NB4 (cell line): ENCODE measurements at places on chromosomes 7 and 10.
A peak's percentile ranks its signal among the peaks of the same experiment; 100 is the strongest.

DNA sequence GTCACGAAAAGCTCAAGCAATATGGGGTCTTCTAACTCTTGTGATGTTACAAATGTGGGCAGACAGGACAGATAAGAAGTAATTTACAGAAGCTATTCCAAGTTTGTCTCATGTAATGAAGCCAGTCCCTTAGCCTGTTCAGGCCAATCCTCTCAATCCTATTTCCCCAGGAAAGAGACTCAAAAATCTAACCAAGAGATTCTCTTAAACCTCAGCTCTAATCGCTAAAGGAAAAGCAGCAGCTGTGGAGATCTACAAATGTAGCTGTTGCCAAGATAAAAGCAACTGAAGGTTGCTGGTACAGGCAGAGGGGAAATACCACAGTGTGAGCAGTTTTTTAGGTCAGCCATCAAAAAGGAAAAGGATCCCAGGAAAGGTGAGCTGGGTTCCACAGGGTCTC, 39.3 kb downstream of the ANK3 start:
- no peak for DNase-seq

DNA sequence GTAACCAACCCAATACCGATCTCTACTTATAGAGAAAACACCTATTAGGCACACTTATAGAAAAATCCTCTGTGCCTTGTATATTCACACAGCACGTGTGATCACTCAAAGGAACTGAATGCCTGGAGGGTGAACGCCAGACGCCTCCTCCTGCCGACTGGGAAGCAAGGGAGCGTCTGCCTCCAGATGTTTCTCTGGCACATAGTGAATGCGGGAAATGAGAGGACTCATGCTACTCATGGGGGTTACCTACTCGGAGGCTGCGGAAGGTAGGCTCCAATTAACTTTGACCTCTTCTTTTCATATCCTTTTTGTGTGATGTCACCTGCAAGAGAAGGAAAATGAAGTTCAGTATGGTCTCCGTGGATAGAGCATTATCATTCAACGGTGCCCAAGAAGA, 203.3 kb downstream of the DIP2C start:
- no peak for DNase-seq

DNA sequence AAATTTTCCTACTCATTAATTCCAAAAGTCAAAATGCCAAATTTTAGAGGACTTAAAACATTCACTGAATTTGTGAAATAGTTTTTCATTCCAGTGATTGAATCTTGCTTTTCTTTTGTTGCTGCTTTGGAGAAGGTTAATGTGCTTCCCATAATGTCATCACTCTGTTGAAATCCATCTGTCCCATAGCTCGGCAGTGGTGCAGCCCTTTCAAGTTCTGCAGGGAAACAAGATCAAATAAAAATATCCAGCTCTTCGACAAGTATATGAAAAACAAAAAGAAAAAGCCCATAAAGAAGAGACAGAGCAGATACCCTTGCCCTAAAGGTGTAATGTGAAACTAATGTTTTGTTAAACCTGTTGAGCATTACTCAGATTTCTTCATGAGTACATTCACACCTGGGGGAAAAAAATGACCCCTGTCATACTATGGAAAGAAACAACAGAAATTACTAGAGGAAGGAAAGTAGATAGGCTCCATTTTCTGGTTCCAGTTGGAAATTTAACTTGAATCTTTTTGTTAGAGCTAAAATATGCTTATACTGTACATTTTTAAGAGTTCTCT, 35.1 kb downstream of the AGR3 start:
- no peak for DNase-seq

DNA sequence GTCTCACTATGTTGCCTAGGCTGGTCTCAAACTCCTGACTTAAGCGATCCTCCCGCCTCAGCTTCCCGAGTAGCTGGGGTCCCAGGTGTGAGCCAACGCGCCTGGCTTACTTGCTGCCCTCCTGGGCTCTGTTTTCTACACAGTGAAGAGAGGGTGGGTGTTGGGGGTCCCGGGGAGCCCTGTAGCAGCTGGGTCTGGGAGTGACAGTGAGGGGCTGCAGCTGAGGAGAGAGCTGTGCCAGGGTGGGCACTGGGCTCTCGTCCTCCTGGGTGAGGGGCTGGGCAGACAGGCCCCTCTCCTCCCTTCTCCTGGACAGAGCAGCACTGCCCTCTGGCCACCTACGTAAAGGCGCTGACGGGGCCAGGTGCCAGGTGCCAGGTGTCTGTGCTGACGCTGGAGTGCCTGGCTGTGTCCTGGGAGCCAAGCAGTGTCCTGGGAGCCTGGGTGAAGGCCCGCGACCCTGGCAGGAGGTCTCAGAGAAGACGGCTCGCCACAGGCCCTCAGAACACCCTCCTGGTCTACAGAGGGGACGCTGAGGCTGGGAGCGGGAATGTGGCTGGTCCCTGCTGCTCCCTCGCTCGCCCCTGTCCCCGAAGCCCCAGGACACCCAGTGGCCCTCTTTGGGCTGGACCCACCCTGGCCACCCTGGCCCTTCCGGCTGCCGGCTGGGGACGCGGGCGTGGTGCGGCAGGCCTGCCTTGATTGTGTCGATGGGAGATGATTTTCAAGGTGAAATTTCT, 35.6 kb downstream of the UNCX start:
- no peak for DNase-seq

- DNase-seq = no peak
Observed at GRCh38 chr10:865924-866576, 65.5 kb downstream of the LARP4B start.

DNA sequence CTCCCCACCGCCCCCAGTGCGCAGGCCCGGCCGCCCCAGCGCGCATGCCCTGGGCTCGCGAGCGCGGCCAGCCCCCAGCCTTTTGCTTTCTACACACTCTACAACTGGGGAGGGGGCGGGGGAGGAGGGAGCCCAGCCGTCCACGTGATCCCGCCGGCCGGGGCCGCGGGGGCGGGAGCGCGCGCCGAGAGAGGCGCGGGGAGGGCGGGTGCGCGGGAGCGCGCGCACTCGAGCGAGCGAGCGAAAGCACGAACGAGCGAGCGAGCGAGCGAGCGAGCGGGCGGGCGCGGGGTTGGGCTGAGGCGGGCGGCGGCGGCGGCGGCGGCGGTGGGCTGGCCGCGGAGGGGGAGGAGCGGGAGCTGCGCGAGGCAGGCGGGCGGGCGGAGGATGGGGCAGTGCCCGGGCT, at the start of gene AUTS2:
TSS of gene AUTS2 (plus strand) at position 395 of the 406 bp plus-strand sequence. CDS start 1,179 bp downstream, outside the sequence.
- DNase-seq = peak; percentile 98

DNA sequence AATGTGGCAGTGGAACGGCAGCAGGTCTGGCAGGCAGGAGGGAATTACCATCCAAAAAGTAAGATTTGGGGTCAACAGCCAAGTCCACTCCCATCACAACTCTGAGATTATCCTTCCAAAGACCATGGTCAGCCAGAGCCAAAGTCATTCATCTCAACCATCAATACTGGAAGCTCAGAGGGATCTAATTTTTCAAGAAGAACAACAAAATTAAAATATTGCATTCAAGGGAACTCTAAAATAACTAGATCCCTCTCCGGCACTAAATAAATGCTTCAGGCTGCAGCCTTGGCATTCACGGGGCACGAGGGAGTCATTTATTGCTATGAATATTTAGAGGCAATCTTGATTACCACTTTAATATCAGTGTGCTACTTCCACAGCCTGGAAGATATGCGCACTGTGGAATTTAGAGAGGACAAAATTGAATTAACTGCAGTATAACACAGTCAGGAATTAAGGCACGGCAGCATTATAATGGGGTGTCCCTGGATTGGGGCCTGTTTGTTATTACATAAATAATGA, 102.0 kb downstream of the ADAM12 start:
- no peak for DNase-seq

DNA sequence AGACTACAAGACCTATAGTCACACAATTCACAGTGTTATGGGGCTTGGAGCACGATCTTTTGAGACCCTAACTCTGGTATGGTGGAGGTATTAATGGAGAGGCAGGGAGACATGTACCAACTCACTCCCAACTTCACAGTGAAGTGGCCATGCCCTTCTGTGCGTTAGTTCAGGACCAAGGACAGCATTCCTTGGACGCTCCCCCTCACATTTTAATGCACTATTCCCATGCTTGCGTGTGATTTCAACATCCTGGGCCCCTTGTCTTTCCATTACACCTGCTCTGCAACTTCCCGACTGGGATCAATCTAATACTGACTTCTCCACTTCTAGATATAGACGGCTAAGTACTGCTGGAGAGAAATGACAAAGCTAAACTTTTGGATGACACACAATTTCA, 72.7 kb downstream of the PLCE1 start:
- peak; percentile 53 for DNase-seq

DNA sequence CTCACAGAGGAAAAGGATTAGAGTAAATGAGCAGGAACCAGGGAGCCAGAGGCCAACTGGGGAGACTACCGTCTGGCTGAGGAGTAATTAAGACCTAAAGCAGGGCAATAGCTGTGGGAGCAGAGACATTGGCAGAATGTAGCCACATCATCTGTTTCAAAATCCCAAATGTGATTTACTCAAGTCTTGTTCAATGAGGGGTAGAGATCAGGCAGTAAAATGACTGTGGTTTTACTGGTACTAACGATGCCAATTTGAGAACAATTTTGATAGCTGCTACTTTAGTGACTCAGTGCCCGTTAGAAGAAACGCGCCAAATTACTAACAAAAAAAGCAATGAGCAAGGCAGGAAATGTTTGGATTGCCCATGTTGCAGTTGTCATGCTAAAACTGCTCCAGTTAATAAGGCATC, 12.7 kb upstream of the MIOS start:
- no peak for DNase-seq

GRCh38 chr10:49742683-49743463, 19.2 kb downstream of the OGDHL start:
- DNase-seq = no peak

DNA sequence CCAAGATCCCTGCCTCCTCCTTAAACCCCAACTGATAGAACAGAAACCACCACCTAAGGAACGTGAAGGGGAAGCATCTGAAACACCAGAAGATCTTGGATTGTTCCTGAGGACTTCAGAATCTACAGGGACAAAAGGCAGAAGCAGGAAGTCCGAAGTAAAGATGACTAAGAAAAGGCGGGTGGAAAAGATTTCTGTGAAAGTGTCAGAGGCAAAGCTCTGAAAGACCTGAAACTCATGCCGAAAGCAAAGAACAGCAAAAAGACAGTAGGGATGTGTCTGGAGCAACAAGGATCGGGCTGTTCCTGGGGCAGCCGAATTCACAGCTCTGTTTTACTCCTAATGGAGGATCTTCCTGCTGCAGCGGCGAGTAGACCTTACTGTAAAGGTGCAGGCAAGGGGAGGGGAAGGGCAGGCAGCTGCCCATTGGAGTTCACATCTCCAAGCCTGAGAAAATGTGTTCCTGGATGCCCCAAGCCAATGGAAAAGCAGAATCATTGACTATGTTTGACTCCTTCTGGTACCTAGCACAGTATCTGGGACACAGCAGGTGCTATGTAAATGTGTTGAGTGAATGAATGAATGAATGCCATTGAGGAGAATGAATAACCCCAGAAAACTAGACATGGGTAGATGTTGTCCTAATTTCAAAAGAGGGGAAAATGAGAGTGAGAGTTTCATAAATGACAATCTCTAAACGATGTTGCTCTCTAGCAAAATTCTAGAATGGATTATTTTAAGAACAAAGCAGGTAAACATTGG, 40.4 kb downstream of the PDIA4 start:
- no peak for DNase-seq

- no peak for DNase-seq
Observed at GRCh38 chr7:135275971-135276580, 42.4 kb downstream of the STRA8 start.

- no peak for DNase-seq
Observed at GRCh38 chr7:68800316-68800715, 798.0 kb upstream of the AUTS2 start.

DNA sequence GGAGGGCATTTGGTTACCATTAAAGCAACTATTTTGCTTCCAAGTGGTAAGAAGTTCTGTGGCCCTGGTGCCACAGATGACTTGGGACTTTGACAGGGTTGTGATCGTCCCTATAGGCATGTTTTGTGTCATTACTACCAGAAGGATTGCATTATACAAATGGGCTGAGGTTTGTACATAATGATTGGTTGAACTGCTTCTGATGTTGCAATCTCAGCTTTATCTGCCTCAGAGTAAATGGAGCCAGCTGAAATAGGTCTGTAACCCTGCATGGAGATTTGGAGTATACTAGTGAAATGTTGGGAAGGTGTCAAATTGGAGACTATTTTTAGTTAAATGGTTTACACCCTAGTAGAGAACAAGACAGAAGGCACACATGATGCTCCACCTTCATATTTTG, 46.1 kb upstream of the SEPTIN7 start:
- DNase-seq = peak; percentile 39

DNA sequence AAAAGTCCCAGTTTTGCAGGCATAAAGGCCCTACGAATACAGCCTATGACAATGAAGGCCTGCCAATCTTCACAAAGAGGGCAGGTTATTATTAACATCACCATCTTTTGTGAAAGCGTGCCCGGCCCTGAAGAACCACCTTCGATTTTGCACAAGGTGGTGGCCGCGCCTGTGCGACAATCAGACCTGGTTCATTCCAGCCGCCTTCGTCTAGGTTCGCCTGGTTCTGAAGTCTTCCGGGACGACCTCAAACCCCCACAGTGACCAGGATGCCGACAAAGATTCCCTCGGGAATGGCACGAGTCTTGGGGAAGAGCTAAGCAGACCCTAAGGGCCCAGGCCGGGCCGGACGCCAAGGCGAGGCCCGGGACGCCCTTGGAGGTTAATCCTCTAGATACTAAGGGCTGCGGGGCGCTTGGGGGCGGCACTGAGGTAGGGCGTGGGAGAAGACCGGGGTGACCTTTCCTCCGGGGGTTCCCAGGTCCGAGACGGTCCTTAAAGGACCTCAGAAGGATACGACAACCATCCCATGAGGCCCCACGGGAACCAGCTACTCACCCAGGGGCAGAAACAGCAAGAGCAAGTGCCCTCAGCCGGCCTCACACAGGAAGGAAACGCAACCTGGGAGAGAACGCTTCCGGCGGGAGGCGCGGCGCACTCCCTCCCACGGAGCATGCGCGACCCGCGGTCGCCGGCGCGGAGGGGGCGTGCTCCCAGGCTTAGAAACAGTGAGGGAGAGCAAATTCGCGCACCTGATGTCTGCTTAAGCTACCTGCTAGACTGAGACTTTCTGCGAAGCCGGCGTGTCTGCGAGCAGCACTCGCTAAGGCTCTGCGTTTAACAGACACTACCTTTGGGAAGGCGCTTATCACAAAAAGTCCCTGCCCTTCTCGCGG, at the start of gene ATAD1:
TSS of gene ATAD1 (minus strand) at position 618 of the 896 bp plus-strand sequence. CDS start 3,627 bp downstream, outside the sequence.
- DNase-seq = peak; percentile 96

DNA sequence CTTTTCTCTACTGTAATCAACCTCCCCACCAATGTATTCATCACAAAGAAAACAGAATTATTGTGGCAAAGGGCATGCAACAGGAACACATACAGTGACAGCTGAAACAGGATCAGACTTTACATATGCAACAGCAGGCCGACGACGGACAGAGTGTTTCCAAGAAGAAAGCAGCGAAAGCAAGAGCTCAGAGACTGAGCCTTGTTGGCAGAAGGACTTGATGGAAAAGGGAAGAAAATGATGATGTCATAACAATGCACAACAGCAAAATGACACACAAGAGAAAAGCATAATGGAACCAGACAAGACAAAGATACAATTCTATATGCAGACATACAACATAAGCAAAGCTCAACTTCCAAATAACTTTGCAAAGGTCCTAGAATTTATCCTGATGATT, 106.5 kb downstream of the ARHGAP12 start:
- no peak for DNase-seq

- no peak for DNase-seq
Observed at GRCh38 chr10:92801978-92802872, 46.1 kb upstream of the EXOC6 start.

GRCh38 chr7:11216276-11216675, 242.6 kb downstream of the PHF14 start:
- DNase-seq = no peak

GRCh38 chr10:3780771-3781467, 4.1 kb downstream of the KLF6 start:
- DNase-seq = no peak

- no peak for DNase-seq
Observed at GRCh38 chr10:84331091-84331490, 2.7 kb downstream of the CCSER2 start.

- no peak for DNase-seq
Observed at GRCh38 chr10:113646336-113647201, 17.3 kb downstream of the NRAP start.
